ENCODE measurements at places on chromosomes 12 and 14.

DNA sequence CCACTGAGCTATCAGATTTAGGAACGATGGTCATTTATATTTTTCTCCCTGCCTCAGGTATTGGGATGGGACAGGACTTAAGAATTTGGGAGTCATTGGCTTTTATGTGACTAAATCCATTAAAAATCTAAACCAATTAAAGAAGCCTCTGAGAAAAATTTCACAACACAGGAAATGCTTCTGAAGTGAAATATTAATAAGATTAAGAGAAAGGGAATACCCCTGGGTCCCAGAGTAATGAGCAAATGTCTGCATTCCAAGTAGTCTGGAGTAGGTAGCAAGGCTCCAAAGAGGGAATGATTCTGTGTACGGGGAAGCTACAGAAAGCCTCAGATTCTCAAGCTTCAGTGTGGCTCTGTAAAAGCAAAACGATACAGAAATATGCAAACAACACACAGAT, 707 bp upstream of the MED6 start:
- ATAC-seq = no peak

DNA sequence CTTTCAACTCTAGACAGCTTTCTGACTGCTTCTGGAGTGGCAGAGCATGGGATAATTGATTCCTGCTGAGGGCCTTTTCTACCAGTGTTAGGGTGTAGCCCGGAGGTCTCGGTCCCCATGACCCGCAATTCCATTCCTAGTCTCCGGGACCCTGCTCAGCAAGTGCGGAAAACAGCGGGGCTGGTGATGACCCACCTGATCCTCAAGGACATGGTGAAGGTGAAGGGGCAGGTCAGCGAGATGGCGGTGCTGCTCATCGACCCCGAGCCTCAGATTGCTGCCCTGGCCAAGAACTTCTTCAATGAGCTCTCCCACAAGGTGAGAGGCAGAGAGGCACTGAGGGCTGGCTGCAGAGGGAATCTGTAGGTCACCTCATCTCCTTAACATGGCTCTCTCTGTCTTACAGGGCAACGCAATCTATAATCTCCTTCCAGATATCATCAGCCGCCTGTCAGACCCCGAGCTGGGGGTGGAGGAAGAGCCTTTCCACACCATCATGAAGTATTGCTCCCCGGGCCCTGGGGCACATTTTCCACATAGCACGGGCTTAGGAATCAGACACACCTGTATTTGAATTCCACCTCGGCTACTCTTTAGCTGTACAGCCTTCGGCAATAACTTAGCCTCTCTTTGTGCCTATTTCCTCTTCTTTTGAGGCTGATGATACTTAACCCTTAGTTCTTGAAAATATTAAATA, 5.6 kb upstream of the GAPDH start:
- no peak for ATAC-seq

- no peak for ATAC-seq
These were observed 248.7 kb upstream of the PELI2 start for GRCh38 chr14:55869397-55870049.

- ATAC-seq = peak; percentile 89
These were observed 126.0 kb upstream of the ATF7IP start for GRCh38 chr12:14239350-14239934.

DNA sequence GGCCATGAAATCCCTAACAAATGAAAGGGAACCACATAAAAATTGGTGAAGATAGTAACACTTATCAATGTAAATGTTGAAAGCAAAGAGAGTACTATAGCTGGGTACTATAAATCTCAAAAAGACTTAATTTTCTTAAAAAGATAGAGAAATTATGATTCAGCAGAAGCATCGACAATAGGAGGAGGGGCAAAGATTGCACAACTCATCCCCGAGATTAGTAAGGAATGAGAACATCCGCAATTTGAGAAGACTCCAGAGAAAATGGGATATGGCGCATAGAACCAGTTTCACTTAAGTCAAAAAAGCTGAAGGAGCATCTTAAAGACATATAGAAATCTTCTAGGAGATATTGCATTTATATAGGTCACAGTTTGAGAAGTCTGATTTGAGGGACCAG, 220.2 kb upstream of the SLC16A7 start:
- ATAC-seq = no peak

GRCh38 chr14:67856827-67857226, 37.2 kb downstream of the RAD51B start:
- no peak for ATAC-seq

- ATAC-seq = no peak
These were observed 30.7 kb downstream of the CSRP2 start for GRCh38 chr12:76848132-76848531.

- peak; percentile 43 for ATAC-seq
These were observed 91.6 kb downstream of the DHRS2 start for GRCh38 chr14:23727566-23728335.

DNA sequence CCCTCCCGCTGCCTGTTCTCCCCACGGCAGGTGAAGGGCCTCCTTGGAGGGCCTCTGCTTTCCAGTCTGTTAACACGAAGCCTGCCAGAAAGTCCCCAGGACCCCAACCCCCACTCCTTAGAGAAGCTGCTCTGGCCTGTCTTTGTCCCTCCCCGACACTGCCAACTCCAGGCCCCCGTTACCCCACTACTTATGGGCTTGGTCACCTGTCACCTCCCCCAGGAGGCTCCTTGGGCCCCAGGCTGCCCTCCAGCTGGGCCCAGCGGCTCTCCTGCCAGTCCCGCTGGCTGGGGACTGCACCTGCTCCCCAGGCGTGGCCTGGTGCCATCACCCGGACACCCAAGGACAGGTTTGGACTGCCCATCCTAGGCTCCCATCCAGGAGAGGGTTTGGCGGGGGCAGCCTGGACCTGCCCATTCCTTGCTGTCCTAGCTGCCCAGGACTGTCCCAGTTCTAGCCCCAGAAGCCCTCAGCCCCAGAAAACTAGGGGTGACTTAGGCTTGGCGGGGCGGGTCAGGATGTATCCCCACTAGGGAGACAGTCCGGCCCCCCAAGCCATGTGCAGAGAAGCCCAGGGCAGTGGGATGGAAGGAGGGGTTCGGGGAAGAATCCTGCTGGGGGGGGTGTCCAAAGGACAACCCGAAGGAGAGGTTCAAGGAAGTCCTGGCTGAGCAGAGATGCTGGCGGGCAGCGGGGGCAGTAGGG, 155.7 kb upstream of the C14orf180 start:
- ATAC-seq = no peak

GRCh38 chr12:65152012-65152411, 17.4 kb upstream of the LEMD3 start:
- ATAC-seq = no peak

- ATAC-seq = peak; percentile 51
These were observed 86.6 kb downstream of the KDM2B start for GRCh38 chr12:121494093-121494787.

- peak; percentile 54 for ATAC-seq
These were observed 30.8 kb downstream of the LEMD3 start for GRCh38 chr12:65200007-65200665.

GRCh38 chr12:24285448-24285847, 336.0 kb upstream of the SOX5 start:
- ATAC-seq = no peak

DNA sequence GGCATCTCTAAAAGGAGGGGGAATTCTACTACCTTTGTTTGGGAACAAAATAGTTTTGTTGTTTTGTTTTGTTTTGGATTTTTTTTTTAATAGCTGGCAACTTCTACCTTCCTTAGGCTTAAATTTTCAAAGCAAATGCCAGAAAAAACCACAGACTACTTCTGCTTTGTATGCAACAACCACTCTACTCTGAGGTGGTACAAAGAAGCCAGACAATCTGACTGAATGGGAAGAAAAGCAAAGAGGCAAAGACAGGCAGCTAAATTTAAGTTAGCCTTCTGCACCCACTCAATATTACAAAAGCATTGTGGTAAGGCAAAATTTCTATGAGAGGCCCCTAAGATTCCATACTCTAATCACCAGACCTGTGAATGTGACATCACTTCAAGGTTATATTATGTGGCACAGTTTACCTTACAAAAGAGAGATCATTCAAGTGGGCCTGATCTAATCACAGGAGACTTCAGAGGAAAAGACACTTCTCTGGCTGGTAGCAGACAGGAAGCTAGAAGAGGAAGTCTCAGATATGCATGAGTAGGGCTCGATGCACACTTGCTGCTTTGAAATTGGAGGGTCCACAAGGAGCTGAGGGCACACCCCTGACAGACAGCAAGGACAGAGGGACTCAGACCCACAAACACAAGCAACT, 566.6 kb downstream of the RPS29 start:
- ATAC-seq = no peak

GRCh38 chr12:49984476-49985359, 12.0 kb downstream of the AQP6 start:
- no peak for ATAC-seq

DNA sequence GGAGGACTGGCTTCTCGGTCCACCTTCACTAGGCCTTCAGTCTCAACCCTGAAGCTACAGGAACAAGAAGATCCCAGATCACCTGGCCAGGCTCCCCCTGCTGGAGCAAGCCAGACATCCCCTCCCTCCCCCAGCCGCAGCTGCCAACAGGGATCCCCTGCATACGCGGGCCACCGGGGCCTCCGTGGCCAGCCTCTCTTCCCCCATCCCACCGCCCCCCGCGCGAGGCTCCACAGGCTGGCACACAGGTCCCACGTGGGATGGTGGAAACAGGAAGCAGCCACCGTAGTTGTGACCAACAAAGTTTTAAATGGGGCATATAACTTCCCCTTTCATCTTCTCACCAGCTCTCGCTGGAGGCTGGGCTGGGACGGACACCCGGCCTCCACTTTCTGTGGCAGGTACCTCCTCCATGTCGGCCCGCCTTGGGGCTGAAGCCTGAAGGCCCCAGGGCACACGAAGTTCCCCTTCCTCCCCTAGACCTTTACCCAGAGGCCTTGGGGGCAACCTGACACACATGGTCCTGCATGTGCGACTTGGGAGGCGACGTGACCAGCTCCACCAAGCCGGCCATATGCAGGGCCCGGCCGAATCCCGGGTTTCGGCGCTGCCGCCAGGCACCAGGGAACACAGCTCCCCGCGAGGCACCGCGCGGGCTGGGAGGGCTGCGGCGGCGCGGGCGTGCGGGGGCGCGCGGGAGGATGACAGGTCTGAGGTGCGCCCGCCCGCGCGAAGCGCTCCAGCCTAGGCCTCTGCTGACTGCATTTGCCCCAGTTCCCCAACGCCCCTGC, 44.4 kb upstream of the PNMA1 start:
- ATAC-seq = peak; percentile 2

DNA sequence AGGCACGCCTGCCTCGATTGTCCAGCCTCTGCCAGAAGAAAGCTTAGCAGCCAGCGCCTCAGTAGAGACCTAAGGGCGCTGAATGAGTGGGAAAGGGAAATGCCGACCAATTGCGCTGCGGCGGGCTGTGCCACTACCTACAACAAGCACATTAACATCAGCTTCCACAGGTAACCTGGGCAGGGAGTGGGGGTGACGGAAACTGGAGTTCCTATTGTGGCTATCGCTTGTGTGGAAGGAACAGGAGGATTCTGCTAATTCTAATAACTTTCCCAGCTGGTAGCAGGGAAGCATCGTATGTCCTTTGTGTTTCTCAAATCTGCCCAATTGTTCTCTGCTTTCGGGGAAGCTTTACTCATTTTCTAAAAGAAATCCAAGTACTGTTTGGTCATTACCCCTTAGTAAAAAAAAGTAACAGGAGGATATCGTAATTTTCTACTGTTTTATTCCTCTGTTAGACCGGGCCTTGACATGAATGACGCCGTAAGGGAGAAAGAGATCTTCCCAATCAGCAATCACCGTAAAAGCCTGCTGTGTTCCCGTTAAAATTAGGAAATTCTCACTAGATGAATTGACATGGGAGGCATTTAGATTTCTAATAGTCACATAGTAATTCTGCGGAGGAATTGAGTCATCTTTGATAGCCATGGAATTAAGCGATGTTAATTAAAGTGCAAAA, 449 bp downstream of the THAP2 start:
- peak; percentile 12 for ATAC-seq

DNA sequence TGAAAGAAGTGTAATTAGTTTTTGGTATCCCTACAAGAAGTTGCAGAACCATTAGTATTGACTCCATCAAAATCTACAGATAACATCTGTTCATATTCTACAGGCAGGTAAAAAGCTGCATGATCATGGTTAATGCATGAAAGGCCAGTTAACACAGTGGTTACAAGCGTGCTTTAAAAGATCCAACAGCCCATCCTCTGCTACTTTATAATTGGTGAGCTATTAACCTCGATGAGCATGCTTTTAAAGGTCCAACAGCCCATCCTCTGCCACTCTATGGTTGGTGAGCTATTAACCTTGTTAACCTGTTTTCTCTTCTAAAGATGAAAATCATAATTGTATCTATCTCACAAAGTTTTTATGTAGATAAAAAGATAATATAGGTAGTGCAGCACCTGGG, 289.3 kb downstream of the DUSP6 start:
- no peak for ATAC-seq

DNA sequence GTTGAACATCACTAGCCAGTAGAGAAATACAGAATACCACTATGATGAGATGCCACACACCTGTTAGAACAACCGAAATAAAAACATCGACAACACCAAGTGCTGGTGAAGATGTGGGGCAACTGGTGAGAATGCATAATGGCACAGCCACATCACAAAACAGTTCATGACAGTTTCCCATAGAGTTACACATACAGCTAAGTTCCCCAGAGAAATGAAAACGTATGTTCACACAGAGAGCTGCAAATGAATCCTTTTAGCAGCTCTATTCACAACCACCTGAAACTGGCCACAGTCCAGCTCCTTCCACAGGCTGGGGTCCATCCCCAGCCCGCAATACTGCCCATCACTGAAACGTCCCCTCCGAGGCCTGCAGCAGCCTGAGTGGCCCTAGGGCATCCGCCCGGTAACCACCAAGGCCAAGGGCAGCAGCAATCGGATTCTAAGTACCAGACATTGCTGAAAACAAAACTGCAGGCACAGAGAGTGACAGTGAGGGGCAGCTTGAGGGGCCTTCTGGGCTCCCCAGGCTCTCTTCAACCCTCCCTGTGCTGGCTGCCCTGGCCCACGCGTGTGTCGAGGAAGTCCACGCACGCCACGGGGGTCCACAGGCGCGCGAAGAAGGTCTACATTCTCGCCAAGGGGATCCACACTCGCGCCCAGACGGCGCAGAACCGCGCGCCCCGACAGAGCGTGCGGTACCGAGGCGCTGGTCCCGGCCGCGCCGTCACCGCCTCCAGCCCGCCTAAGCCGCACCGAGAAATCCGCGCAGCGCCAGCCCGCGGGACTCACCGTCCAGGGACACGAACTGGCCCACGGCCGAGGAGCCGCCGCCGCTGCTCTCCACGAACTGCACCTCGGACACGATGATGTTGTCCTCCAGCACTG, 903 bp downstream of the BRF1 start:
- peak; percentile 8 for ATAC-seq

Measured in activated T-helper 17 cell treated with anti-CD3 and anti-CD28 coated beads, Interleukin-2, amount 50 U/mL, for 72 hours (primary cell).